Frontal cortex (tissue), 4 donors: ENCODE measurements at places on chromosomes 2 and 18. TPM values are rescaled to one million over a fixed set of nuclear protein-coding genes. Genes with fewer than 3 reads are reported as not detected.

Gene SCN7A
- total RNA-seq = 1.6 TPM

Gene KIAA2012
- total RNA-seq = 0.82 TPM

Gene NPAS2
- total RNA-seq = 6.5 TPM

Gene CEP76
- 24.5 TPM for total RNA-seq

Gene CFAP210
- 5.3 TPM for total RNA-seq

Gene DNER
- total RNA-seq = 79.9 TPM

Gene DYNAP
- total RNA-seq = not detected

Gene TLX2
- not detected for total RNA-seq

Gene KCNIP3
- 4.9 TPM for total RNA-seq

Gene SCN1A
- total RNA-seq = 15.1 TPM

Gene EIF2B4
- 16.7 TPM for total RNA-seq

Gene PTH2R
- total RNA-seq = 3.3 TPM

Gene MYOM1
- total RNA-seq = 0.82 TPM

Gene MTERF4
- 32.6 TPM for total RNA-seq

Gene EFEMP1
- 7.3 TPM for total RNA-seq

DNA sequence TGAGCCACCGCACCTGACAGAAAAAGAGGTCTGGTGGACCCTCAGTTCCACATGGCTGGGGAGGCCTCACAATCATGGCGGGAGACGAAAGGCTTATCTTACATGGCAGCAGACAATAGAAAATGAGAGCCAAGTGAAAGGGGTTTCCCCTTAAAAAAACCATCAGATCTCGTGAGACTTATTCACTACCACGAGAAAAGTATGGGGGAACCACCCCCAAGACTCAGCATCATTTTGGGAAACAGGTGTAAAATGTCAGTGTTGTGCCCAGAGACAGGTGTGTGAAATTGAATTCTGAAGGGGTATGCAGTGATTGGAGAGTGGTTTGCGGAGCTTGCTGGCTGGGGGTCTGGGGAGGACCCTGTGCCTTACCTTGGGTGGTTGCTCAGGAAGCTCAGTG, 4.6 kb upstream of the D2HGDH start:
- no peak for DNase-seq

GRCh38 chr2:54814389-54815147, 91.1 kb downstream of the EML6 start:
- no peak for DNase-seq

DNA sequence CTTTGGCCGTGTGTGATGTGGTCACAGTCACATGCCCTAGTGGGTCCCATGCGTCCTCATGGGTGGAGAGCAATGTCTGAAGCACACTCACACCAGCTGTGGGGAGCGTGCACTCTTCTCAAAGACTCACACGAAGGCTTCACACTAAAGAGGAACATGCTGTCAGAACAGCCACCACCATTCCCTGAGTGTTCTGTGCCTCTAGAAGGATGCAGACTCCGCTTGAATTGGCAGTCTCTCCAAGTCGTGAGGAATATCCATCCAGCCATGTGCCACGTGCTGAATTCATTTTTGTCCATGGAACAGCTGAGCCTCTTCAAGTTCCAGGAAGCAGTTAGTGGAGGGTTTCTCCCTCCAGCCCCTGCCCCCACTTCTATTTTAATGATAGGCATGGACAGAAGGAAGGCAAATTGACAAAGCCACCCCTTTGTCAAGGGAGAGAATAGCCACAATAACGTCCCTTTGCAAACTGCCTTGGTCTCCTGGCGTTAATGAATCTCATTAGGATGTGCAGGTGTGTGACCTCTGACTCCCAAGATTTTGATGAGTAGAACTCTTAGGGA, 464.3 kb upstream of the ID2 start:
- no peak for DNase-seq

DNA sequence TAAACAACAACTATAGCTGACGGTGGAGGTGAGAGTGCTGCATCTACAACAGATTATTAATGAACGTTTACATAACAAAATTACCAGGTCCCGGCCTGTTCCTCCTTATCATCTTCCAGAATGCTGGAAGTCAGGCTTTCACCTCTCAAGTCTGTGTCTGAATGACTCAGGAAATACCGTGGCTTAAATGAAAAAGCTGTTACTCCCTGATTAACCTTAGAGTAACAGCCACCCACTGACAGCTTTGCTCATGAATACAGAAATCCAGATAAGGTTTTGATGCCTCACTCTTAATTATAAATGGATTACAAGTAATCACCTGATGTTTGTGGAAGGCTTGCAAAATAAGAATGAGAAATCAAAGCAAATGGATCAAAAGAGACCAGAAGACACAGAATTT, 885.3 kb upstream of the CELF4 start:
- DNase-seq = no peak

- peak; percentile 3 for DNase-seq
These were observed 253.4 kb downstream of the ETAA1 start for GRCh38 chr2:67650291-67651133.

DNA sequence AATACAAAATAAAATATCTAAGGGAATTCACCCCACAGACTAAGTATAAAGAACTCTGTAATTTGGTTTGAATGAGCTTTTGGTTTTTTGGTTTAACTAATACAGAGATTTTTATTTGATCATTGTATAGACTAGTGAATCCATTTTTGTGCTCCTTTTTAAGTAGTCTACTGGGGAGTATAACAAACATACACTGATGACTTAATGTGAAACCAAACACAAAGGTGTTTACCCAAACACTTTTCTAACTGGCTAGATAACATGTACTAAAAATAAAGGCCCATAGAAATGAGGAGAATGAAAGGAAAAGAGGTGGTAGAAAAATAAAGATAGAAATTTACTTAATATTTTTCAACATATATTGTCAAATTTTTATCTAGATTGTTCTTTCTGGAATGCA, 146.0 kb downstream of the NRXN1 start:
- DNase-seq = no peak

- no peak for DNase-seq
These were observed 17.8 kb upstream of the KLF7 start for GRCh38 chr2:207183506-207183905.

DNA sequence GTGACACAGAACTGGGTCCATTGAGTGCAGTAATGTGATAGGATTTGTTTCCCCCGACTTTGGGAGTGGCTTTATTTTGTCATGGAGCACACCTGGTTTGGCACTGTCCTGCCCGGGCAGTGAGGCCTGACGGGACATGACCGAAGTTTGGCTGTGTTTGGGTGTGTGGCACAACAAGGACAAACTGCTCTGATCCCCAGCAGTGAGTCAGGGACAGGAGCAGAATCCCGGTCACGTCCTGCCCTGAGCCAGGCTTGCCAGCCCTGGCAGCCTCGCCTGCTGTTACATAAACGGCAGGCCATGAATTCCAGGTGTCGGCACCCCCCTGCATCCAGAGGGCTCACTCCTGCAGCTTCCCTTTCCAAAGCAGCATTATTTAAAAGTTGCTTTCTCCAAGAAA, 45.7 kb downstream of the IMPA2 start:
- DNase-seq = no peak

- DNase-seq = no peak
These were observed 452.2 kb downstream of the MBD2 start for GRCh38 chr18:53772293-53772692.

GRCh38 chr18:39713961-39714360, 2148.4 kb upstream of the CELF4 start:
- DNase-seq = no peak

GRCh38 chr18:26465431-26465830, 82.9 kb downstream of the KCTD1 start:
- DNase-seq = no peak

DNA sequence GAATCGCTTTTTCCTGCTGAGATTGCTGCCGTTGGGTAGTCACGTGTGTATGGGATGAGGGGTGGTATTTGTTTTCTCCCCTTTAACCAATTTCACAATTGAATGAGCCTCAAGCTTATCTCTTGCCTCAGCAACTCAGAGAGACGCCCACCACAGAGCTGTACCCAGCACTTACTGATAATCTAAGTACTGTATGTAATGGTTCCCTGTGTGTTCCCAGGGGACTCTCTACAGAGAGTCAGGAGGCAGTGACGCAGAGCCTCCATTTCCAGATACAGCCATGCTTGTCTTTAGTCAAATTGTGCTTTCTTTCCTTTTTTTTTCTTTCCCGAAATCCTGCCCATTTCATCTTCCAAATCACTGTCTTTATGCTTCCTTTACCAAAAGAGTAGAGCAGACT, 1102.1 kb upstream of the KLHL29 start:
- no peak for DNase-seq

DNA sequence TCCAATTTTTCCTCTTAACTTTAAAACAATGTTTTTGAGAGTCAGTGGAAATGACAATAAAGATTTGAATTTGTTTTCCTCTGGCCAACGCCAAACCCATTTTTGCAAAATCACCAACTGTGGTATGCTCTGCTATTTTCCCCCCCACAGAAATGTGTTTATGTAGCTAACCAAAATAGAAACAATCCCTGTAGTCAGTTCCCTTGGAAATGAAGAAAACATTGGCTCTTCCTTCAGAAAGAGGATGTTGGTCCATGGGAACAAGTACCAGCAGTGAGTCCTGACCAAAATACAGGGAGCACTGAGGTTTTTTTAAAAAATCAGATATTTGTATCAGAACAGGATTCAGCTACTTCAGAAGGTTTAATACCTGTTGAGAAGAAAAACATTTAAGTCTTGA, 65.3 kb downstream of the SLC40A1 start:
- no peak for DNase-seq

GRCh38 chr2:128727404-128727803, 408.7 kb upstream of the HS6ST1 start:
- DNase-seq = no peak

- DNase-seq = no peak
These were observed 50.2 kb upstream of the FHL2 start for GRCh38 chr2:105449076-105449475.

DNA sequence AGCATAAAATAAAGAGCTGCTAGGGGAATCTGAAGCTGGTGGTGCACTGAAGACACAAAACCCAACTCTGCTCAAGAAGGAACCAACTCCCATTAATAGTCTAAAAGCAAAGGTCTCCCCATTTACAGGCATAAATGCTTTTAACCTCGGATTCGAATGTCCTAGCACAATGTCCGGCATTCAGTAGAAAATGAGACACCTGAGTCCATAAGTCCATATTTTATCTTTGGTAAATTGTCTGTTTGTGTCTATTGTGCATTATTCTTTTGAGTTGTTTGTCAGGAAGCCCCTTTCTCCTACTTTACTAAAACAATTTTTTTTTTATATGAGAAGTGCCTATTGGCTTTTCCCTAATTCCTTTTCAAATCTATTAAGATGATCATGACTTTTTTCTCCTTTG, 179.5 kb upstream of the SMAD7 start:
- no peak for DNase-seq

GRCh38 chr18:27604583-27604982, 419.5 kb upstream of the CHST9 start:
- no peak for DNase-seq

- no peak for DNase-seq
These were observed 589.2 kb upstream of the SALL3 start for GRCh38 chr18:78390348-78390951.

GRCh38 chr2:73291093-73291460, 2.3 kb downstream of the EGR4 start:
- peak; percentile 60 for DNase-seq

- DNase-seq = no peak
These were observed 1050.9 kb upstream of the LRRTM1 start for GRCh38 chr2:81355436-81355835.

DNA sequence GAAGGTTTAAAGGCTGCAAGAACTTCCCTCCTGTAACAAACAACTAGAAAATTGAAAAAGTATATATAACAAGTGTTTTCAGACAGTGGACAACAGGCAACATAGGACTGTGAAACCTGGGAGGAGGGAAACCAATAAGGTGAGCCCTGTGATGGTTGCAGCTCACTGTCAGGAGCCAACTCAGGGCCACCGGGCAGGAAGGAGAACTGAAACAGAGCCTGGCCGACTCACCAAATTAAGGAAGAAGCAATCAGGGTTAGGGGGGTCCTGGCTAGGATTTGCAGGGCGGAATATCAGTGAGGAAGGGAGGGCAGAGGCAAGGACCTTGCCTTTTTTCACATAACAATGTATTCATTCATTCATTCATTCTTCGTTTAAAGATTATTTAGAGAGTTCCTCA, 21.8 kb upstream of the CNRIP1 start:
- no peak for DNase-seq

DNA sequence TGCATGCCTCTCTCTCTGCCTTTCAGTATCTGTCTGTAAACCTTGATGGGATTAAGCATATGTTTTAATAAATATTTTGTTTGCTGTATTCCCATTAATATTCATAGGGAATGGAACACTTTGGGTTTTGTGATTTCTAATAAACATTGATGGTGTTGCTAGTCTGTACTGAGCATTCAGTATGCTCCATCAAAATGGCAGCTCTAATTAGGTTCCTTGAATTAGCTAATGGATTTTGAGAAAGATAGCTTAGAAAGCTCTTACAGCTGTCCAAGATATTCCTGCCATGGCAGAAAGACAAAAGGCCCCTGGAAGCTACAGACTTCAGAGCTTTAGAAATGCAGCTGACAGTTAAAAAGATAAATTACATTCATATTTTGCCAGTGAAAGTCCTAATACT, 199.2 kb upstream of the NRP2 start:
- DNase-seq = no peak

DNA sequence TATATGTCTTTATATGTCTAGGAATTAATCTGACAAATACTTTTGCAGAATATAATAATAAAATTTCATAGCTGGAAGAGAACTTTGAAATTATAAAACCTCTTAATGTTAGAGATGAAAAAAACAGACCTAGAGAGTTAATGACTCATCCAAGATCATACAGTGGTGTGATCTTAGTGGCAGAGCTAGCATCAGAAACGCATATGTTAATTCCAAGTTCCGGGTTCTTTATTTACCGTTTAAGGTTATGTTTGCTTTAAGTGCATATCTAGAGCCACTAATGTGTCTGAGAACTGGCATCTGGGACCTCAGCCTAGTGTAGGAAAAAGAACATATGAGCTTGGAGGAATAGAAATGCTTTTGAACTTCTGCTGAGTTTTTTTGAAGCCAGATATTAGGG, 24.3 kb downstream of the CERS6 start:
- no peak for DNase-seq

DNA sequence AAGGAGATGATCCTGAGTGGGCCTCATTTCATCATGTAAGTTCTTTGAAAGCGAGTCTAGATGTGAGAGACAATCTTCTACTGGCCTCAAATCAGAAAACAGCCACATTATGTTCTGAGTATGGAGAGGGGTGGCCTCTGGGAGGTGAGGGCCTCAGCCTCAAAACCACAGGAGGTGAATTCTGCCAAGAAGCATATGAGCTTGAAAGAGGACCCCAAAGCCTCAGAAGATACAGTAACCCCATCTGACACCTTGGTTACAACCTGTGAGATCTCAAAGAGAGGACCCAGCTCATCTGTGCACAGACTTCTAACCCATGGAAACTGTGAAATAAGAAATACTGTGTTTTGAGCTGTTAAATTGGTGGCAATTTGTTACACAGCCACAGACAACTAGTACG, 200.1 kb downstream of the ARHGAP15 start:
- no peak for DNase-seq

DNA sequence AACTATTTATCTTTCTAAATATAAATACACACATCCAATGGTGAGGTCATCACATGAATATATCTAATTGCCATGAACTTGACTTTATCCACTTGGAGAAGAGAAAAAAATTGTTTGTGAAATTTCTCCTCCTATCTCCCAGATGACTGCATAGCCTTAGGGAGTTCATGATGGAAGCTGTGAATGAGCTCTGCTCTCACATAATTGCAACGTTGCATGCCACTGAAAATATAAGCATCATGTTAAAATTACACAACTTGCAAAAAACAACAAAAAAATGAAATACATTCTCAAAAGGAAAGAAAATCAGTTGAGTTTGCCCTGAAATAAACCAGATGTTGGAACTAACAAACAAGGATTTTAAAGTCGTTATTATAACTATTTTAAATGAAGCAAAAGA, 50.6 kb upstream of the OSR1 start:
- DNase-seq = no peak
